Liver (tissue), 10 donors: ENCODE measurements at places on chromosomes 3 and 15. TPM values are rescaled to one million over a fixed set of nuclear protein-coding genes. Genes with fewer than 3 reads are reported as not detected.

- peak overlapping the region; percentile 83 for H3K27ac ChIP-seq
- peaks cover 23% of the 10 kb centered on the region for H3K36me3 ChIP-seq
- DNase-seq: peak; percentile 38
- peaks cover 5% of the 10 kb centered on the region for H3K4me1 ChIP-seq
Observed at GRCh38 chr3:58102976-58103451, 94.8 kb downstream of the FLNB start.

DNA sequence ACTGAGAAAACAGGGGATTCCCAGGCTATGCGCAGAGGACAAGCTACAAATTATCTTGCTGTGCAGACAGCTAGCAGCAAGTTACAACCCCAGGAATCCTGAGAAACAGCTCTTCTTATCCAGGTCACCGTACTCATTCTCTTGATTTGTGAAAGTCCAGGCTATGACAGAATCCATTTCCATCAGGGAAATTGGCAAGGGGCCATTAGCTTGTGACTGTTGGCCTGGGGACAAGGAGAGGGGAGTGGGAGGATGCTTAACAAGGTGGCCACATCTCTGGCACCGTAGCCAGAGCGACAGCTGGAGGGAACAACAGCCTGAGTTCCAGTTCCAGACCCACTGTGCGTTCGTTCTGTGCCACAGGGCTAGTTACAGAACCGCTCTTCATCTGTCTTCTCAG is 44.9 kb upstream of the PLXNA1 start:
- H3K4me3 ChIP-seq: no peak overlapping the region
- peak overlapping the region; percentile 8 for H3K27ac ChIP-seq
- DNase-seq: no peak
- no peaks in the 10 kb centered on the region for H3K4me1 ChIP-seq
- H3K27me3 ChIP-seq: no peaks in the 10 kb centered on the region
- H3K36me3 ChIP-seq: no peaks in the 10 kb centered on the region

- no peaks in the 10 kb centered on the region for H3K36me3 ChIP-seq
- no peak overlapping the region for H3K4me3 ChIP-seq
- H3K27ac ChIP-seq: no peak overlapping the region
- DNase-seq: no peak
- H3K4me1 ChIP-seq: no peaks in the 10 kb centered on the region
Observed at GRCh38 chr15:34613301-34613700, 29.9 kb upstream of the GOLGA8B start.

- H3K4me3 ChIP-seq: no peak overlapping the region
- no peak for DNase-seq
- no peaks in the 10 kb centered on the region for H3K27me3 ChIP-seq
- H3K27ac ChIP-seq: no peak overlapping the region
- peaks cover 28% of the 10 kb centered on the region for H3K4me1 ChIP-seq
Observed at GRCh38 chr15:41932511-41933289, 38.8 kb upstream of the SPTBN5 start.

DNA sequence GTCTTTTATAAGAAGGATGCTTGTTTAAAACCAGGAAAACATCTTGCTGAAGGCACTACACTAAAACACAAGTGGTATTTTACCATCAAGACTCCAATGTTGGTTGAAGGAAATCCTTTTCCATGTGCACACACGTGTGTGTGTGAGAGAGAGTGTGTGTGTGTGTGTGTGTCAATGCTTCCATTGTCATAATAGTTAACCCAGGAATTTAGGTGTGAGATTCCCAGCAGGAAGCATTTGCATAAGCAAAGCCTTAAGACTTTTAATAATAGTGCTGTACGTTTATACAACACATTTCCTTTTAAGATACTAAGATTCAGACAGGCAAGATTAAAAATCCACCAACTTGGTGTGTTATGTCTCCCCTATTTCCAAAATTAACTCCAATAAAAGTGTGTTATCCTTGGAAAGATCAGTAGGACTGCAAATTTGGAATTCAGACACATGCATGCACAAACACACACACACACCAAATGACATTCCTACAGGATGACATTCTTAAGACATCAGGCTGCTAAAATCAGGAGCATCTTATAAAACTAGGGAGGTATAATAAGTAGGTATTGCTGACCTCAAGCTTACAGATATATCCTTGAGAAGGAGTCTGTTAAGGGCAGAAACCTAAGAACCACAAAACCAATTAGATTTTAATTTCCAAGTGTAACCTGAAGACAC is 18.3 kb downstream of the LMCD1 start:
- DNase-seq: no peak
- no peaks in the 10 kb centered on the region for H3K27me3 ChIP-seq
- no peak overlapping the region for H3K27ac ChIP-seq
- no peak overlapping the region for H3K4me3 ChIP-seq
- no peaks in the 10 kb centered on the region for H3K4me1 ChIP-seq

- H3K36me3 ChIP-seq: peaks cover 3% of the 10 kb centered on the region
- H3K4me1 ChIP-seq: no peaks in the 10 kb centered on the region
- no peaks in the 10 kb centered on the region for H3K27me3 ChIP-seq
Observed at GRCh38 chr3:17092583-17092933, 207.8 kb downstream of the PLCL2 start.

DNA sequence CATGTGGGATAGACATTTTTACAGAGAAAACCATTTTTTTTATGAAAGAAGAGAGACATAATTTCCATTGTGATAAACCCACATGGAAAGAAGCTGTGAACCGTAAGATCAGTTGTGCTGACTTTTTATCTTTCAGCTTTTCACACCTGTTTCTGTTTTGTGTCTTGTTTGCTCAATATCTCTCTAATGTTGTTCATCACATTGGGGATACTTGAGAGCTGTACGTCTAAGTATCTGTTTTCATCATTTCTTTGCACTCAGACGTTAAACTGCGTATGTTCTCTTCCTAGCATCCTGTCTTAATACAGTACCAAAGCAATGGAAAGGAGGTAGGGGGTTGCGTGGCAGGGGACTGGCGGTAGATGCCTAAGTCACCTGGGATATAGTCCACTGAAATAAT is 449.0 kb downstream of the NAALADL2 start:
- DNase-seq: no peak
- H3K4me1 ChIP-seq: no peaks in the 10 kb centered on the region
- no peaks in the 10 kb centered on the region for H3K27me3 ChIP-seq
- H3K4me3 ChIP-seq: peak overlapping the region; percentile 48
- peak overlapping the region; percentile 71 for H3K27ac ChIP-seq

Gene ZIC4
- polyA plus RNA-seq: not detected

GRCh38 chr15:40338921-40339620 is 1.7 kb downstream of the CCDC9B start:
- H3K4me1 ChIP-seq: peaks cover 32% of the 10 kb centered on the region
- no peaks in the 10 kb centered on the region for H3K27me3 ChIP-seq
- H3K27ac ChIP-seq: no peak overlapping the region
- no peaks in the 10 kb centered on the region for H3K36me3 ChIP-seq
- H3K4me3 ChIP-seq: no peak overlapping the region

DNA sequence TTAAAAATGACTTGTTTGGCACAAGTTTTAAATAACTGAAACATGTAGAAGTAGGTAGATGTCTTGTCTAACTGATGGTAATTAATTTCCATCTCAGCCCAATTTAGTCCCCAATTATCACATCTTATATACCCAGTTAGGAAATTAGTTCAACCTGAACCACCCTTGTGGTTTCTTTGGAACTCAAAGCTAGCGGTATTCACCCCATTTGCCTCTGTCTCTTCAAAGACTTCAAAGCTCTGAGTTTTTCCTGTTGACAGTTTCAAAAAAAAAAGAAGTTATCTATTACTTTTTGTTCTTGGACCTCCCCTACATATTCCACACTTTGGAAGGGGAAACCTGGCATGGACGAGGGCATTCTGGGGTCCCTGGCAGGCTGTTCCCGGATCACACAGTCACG is 236.5 kb downstream of the KCNMB2 start:
- no peaks in the 10 kb centered on the region for H3K4me1 ChIP-seq
- no peak for DNase-seq
- H3K4me3 ChIP-seq: no peak overlapping the region
- no peaks in the 10 kb centered on the region for H3K36me3 ChIP-seq

Gene CPN2
- 196 TPM for polyA plus RNA-seq

DNA sequence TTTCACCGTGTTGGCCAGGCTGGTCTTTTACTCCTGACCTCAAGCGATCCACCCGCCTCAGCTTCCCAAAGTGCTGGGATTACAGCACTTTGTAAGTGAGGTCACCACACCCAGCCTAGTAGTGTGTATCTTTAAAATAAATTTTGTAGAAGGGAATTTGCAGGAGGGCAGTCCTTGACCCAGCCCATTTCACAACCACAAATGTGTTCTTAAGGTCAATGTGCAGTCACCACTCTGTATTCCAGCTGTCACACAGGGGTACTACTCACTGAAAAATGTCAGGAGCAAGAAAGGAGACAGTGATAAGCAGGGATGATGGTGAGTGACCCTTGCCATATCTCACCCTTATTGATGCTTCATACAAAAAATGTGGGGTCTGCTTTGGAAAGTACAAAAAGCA is 98.5 kb downstream of the FRMD5 start:
- peaks cover 9% of the 10 kb centered on the region for H3K4me1 ChIP-seq
- no peak overlapping the region for H3K27ac ChIP-seq
- DNase-seq: no peak

- no peaks in the 10 kb centered on the region for H3K27me3 ChIP-seq
- no peak overlapping the region for H3K4me3 ChIP-seq
- DNase-seq: no peak
- peak overlapping the region; percentile 94 for H3K27ac ChIP-seq
- H3K36me3 ChIP-seq: no peaks in the 10 kb centered on the region
Observed at GRCh38 chr3:50599716-50600118, 11.9 kb downstream of the CISH start.

DNA sequence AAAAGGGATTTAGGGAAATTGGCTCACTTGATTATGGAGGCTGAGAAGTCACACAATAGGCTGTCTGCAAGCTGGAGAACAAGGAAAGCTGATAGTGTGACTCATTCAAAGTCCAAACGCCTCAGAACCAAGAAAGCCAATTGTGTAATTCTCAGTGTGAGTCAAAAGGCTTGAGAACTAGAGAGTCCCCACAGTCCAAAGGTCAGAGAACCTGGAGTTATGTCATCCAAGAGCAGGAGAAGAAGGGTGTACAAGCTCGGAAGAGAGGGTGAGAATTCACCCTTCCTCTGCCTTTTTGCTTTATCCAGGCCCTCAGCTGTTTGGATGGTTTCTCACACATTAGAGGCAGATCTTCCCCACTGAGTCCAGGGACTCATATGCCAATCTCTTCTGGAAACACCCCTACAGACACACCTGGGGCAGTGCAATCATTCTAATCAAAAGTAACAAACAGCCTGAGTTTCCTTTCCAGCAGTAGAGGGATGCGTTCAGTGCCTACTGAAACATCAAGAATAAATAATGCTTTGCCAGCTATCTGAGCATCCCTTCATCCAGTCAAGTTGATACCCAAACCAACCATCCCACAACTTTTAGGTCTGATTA is 271.5 kb downstream of the SATB1 start:
- DNase-seq: no peak
- H3K27me3 ChIP-seq: peaks cover 5% of the 10 kb centered on the region
- no peak overlapping the region for H3K27ac ChIP-seq
- no peaks in the 10 kb centered on the region for H3K4me1 ChIP-seq
- no peaks in the 10 kb centered on the region for H3K36me3 ChIP-seq
- no peak overlapping the region for H3K4me3 ChIP-seq

GRCh38 chr3:34727700-34728099 is 911.6 kb upstream of the ARPP21 start:
- no peaks in the 10 kb centered on the region for H3K27me3 ChIP-seq
- no peak overlapping the region for H3K27ac ChIP-seq
- H3K4me3 ChIP-seq: no peak overlapping the region
- H3K4me1 ChIP-seq: no peaks in the 10 kb centered on the region

Gene GNAT1
- not detected for polyA plus RNA-seq

GRCh38 chr3:132593947-132594323 is 3.1 kb upstream of the ACKR4 start:
- DNase-seq: no peak
- no peak overlapping the region for H3K27ac ChIP-seq
- peaks cover 16% of the 10 kb centered on the region for H3K36me3 ChIP-seq
- no peaks in the 10 kb centered on the region for H3K4me1 ChIP-seq
- H3K27me3 ChIP-seq: no peaks in the 10 kb centered on the region

GRCh38 chr3:194030372-194030771 is 105.6 kb upstream of the HES1 start:
- no peak overlapping the region for H3K4me3 ChIP-seq
- H3K27me3 ChIP-seq: no peaks in the 10 kb centered on the region

DNA sequence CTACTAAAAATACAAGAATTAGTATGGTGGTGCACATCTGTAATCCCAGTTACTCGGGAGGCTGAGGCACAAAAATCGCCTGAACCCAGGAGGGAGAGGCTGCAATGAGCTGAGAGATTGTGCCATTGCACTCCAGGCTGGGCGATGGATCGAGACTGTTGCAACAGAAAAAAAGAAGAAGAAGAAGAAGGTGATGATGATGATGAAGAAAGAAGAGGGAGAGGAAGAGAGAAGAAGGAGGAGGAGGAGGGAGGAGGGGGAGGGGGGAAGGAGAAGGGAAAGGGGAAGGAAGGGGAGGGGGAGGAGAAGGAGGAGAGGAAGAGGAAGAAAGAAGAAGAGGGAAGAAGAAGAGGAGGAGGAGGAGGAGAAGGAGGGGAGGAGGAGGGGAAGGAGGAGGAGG is 33.2 kb upstream of the ZNF710 start:
- H3K27ac ChIP-seq: no peak overlapping the region
- H3K4me3 ChIP-seq: no peak overlapping the region
- H3K36me3 ChIP-seq: no peaks in the 10 kb centered on the region
- DNase-seq: no peak
- H3K4me1 ChIP-seq: no peaks in the 10 kb centered on the region
- no peaks in the 10 kb centered on the region for H3K27me3 ChIP-seq

DNA sequence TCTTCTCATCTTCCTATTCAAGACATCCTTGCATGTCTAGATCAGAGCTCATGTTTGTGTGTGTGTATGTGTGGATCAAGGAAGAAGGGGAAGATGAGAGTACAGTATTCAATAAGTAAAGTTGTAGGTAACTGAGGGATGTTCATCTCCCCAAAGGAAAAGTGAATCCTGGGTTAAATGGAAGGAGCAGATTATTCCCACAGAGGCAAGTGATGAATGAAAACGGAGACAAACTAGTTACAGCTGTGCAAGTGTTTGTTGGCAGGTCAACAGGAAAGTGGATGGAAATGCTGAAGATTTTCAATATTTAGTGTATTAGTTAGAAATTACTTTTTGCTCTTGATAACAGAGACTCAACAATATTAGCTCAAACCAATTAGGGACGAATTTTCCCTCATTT is 84.2 kb upstream of the PDZRN3 start:
- H3K4me1 ChIP-seq: no peaks in the 10 kb centered on the region
- no peak overlapping the region for H3K27ac ChIP-seq
- no peak for DNase-seq
- no peaks in the 10 kb centered on the region for H3K36me3 ChIP-seq

- no peak for DNase-seq
- no peaks in the 10 kb centered on the region for H3K36me3 ChIP-seq
- peaks cover 32% of the 10 kb centered on the region for H3K4me1 ChIP-seq
- H3K27ac ChIP-seq: no peak overlapping the region
- no peak overlapping the region for H3K4me3 ChIP-seq
- H3K27me3 ChIP-seq: no peaks in the 10 kb centered on the region
Observed at GRCh38 chr3:53156368-53156834, 4.6 kb upstream of the PRKCD start.

DNA sequence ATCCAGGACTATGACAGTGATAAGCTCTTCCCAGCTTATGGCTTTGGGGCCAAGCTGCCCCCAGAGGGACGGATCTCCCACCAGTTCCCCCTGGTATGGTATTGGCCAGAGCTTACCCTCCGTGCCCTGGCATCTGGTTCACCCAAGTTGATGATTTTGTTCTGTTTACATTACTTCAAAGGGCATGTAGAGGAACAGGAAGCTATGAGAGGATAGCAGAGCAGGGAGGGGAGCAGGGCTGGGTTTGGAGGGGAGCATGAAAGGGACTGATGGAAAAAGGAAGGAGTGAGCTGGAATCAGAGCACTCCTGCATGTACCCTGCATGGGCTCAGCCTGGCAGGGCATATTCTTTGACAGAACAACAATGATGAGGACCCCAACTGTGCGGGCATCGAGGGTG is 13.4 kb upstream of the BRPF1 start:
- no peak for DNase-seq
- no peak overlapping the region for H3K27ac ChIP-seq
- H3K36me3 ChIP-seq: no peaks in the 10 kb centered on the region
- no peaks in the 10 kb centered on the region for H3K27me3 ChIP-seq
- no peaks in the 10 kb centered on the region for H3K4me1 ChIP-seq
